Activated naive CD4-positive, alpha-beta T cell treated with Interleukin-2 at 50 U/mL for 16 hours (primary cell): ENCODE measurements at places on chromosomes 16 and 17.

- peak; percentile 28 for DNase-seq
Measured at GRCh38 chr17:17723354-17724261, 42.4 kb downstream of the RAI1 start.

DNA sequence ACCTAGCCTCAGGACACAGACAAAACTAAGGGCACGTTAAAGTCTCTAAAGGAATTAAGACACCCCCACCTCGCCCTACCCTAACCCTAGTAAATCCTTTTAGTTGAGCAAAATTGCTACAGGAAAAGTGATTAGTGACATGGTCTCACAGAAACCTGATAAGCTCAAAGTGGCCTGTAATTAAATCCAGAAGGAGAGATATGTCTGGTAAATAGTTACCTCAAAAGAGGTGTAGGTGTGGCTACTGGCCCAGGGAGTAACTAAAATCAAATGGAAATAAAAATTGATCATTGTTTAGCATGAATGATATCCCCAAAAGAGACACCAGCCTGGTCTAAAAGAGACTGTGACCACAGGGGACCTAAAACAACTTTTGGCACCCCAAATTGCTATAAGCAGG lies 168.3 kb downstream of the SLC39A11 start:
- no peak for DNase-seq

DNA sequence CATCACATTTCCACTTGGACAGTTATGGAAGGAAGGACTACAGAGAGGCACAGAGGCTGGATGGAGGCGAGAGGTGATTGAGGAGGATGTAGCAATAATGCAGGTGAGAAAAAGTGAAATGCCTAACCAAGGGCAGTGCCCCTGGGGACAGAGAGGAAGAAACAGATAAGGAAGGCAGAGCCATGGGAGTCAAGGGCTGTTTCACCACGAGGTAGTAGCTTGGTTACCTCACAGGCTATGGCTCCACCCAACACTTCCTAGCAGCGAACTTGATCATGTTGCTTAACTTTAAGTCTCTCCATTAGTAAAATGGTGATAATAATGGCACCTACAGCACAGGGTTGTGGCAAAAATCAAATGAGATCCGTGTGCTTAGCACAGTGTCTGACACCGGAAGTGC lies 83.9 kb downstream of the YPEL2 start:
- DNase-seq: no peak

- DNase-seq: no peak
Measured at GRCh38 chr17:6285486-6285885, 149.4 kb downstream of the AIPL1 start.

GRCh38 chr17:29661213-29661612 lies 38.5 kb upstream of the CORO6 start:
- DNase-seq: no peak

DNA sequence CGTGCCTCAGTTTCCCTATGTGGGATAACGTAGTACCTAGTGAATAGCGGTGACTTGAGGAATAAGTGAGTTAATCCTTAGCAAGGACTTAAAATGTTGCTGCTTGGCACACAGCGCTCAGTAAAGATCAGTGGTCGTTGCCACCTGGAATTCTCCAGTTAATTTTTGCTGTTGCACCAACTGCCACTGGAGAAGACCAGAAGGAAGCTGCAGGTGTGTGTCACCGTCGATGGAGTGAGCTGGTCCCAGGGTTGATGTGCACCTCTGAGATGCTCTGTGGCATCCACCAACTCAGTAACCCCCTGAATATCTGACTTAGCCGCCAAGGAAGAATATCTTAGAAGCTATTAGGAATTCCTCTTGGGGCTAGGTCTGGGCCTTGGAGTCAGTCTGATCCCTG lies 4.1 kb downstream of the ABCC1 start:
- no peak for DNase-seq

DNA sequence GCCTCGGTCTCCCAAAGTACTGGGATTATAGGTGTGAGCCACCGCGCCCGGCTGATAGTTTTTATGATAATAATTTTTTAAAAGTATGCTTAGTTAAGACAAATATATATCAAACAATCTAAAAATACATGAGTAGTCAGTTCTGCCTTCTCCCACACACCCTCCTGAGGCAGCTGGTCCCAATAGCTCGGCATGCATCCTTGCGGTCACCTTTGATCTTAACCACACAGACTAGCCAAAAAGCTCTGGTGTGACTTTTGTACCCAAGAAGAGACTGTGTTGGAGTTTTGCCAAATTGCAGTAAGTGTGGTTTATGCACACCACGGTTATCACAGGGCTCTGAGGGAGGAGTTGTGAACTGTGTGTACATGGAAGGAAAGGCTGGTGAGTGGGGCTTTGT lies 25.6 kb downstream of the ATP6V0A1 start:
- peak; percentile 76 for DNase-seq

DNA sequence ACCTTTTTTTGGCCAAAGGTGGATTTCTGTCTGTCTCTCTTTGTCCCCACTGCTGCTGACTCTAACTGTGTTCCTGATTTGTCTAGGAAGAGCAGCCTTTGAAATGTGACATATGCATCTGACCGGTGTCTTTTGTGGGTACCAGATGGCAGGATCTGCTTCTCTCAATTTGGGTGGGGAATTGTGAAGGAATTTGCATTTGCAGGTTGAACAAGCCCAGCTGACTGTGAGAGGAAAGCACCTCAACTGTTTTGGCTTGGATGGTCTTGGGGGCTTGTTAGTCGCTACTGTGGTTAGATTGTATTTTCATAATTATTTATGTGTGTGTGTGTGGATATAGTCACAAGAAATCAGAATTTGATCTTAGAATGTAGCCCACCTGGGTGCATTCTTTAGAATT lies 37.7 kb upstream of the LCMT1 start:
- DNase-seq: no peak

DNA sequence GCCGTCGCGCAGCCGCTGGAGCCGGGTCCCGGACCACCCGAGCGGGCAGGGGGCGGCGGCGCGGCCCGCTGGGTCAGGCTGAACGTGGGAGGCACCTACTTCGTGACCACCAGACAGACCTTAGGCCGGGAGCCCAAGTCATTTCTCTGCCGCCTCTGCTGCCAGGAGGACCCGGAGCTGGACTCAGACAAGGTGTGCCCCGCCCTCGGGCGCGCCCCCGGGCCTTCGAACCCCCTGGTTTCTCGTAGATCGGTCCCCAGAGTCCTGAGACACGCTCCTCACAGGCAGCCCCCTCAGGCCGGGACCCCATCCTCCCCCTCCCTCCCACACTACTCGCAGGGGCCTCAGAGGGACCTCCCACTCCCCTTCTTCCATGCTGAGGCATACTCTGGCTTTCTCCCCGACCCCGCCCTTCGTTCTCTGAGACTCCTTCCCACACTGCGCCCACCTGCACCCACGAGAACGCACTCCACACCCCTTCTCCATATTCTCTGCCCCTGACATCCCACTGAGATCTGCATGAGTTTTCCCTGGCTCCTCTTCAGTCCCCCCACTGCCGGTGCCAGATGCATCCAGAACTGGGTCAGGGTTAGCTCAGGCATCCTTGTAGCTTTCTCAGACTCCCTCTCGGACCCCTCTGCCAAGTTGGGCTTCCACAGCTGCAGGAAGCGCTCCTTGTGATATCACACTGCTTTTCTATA lies 523 bp downstream of the KCTD2 start:
- DNase-seq: peak; percentile 28

DNA sequence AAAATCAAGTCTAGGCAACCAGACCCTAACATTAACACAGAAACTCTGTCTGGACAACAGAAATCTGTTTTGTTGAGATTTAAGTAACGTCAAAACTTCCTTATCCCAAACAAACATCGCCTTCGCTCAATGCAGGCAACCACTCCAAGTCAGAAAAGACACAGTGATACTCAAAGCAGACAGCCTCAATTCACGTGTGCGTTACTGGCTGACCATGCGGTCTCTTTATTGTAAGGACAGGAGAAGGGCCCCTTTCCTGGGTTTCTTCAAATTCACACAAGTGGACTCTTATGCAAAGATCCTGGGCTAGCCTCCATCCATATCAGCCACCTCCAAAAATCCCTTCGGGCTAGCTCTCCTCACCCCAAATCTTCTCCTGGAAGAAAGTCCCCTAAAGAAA lies 467.7 kb downstream of the SOX9 start:
- DNase-seq: no peak

GRCh38 chr17:50181591-50182560 lies 16.1 kb downstream of the SGCA start:
- no peak for DNase-seq

DNA sequence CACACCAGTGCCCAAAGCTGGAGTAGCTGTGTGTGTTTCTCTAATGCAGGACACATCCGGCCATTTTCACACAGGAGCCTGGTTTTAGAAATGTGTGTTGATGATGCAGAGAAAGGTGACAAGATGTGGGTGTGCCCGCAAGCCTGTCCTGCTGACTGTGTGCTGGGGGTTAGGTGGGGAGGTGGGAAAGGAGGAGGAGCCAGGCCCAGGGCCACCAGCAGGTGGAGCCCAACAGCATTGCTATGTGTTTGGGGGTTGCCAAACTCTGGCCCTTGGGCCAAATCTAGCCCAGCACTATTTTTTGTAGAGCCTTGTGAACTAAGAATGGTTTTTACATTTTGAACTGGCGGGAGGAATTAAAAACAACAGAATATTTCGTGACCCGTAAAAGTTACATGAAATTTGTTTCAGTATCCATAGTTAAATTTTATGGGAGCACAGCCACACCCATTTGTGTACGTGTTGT lies 61.7 kb upstream of the LGALS9 start:
- peak; percentile 68 for DNase-seq

- DNase-seq: no peak
Measured at GRCh38 chr17:37706446-37706845, 38.4 kb downstream of the HNF1B start.

DNA sequence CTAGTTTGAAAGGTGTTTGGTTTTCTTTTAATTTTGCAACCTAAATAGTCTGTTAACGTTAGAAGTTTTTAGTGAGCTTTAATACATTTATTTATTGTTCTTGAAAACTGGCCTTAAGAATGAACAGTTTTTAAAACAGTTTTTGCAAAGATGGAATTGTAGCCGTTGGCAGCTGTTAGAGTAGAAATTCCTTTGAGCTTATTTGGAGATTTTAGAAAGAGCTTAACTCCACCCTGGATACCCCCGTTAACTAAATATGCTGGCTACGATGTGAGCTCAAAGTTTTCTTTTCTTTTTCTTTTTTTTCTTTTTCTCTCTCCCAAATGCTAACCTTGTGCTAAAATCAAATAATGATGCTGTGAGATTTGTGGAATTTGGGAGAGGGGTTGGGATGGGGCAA lies 75.2 kb downstream of the COX10 start:
- DNase-seq: no peak

DNA sequence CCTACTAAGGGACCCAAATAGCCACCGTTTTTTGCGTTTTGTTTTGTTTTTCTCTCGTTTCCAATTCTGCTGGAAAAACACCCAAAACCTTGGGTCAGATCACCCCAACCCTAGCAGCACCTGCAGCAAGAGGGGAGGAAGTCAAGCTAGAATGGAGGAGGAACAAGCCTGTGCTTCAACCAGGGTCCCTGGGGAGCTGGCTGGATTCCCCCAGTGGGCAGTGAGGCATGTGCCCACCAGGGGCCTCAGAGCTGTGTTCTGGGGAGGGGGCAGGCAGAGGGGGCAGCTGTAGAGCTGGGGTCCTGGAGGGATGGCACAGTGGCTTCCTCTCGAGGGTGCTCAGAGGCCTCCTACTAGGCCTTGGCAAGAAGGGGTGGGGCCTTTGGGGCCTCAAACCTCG lies 6.5 kb downstream of the CD79B start:
- no peak for DNase-seq

DNA sequence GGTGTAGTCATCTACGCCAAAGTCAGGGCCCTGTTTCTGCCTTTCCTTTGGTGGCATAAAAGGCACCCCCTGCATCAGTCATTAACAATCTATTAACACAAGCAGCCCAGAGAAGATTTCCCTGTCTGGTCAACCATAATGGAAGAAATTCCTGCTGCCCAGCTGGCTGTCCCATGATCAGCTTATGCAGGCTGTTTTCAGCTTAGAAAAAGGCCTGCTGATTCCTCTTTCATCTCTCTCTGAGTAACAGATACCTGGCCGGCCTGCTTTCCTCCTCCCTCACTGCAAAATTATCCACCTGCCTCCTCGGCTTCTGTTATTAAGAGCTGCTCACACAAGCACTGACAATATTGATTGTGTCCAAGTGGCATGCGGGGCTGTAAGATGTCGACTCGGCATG lies 70.3 kb upstream of the MMP2 start:
- no peak for DNase-seq

GRCh38 chr17:78265121-78265520 lies 33.7 kb downstream of the TMEM235 start:
- DNase-seq: no peak
